ENCODE measurements at places on chromosomes 6 and 20. TPM values are rescaled to one million over a fixed set of nuclear protein-coding genes. Genes with fewer than 3 reads are reported as not detected.

ARMC12 gene
- total RNA-seq = 1.3 TPM

ARHGAP18 gene
- 12.8 TPM for total RNA-seq

ERVFRD-1 gene
- not detected for total RNA-seq

HLA-DRB1 gene
- total RNA-seq = not detected

DNA sequence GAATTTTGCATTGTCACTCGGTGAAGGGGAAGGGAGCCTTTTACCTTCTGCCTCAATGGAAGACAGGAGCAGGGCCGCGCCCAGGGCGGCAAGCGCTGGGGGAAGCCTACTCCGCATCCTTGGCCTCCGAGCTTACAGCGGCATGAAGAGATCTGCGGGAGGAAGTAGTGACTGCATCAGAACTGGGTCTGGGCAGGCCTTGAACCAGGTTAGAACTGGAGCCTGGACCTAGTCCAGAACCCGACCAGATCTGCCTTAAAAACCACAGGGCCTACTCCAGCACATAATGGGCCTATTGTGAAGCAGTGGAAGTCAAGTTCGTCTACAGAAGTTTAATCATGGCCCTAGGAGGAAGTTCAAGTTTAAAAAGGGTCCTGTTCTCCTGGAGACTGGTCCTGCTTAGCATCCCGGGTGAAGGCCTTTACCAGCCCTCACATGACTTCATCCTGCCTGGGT is 3.1 kb downstream of the COL12A1 start:
- peaks cover 59% of the 10 kb centered on the region for H3K4me1 ChIP-seq
- H3K27ac ChIP-seq = peak overlapping the region; percentile 98

DNA sequence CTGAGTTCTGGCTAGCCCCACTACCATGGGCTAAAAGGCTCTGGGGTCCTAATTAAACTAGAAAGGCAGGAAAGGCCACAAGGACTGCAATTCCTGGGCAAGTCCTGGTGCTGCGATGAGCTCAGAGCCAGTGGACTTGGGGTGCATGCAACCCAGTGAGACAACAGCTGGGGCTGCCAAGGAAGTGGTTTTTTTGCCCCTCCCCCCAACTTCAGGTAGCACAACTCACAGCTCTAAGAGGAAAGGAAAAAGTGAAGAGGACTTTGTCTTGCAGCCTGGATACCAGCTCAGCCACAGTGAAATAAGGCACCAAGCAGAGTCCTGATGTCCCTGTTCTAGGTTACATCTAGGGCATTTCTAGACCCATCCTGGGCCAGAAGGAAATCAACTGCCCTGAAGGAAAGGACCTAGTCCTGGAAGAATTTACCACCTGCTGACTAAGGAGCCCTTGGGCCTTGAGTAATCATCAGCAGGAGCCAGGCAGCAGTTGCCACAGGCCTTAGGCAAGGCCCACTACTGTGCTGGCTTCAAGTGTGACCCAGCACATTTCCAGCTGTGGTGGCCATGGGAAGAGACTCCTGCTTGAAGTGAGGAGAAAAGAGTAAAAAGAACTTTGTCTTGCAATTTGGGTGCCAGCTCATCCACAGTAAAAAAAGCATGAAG is 358.4 kb downstream of the BTBD3 start:
- no peaks in the 10 kb centered on the region for H3K36me3 ChIP-seq
- no peaks in the 10 kb centered on the region for H3K27me3 ChIP-seq
- no peak overlapping the region for H3K27ac ChIP-seq
- H3K4me1 ChIP-seq = no peaks in the 10 kb centered on the region

- H3K4me1 ChIP-seq = no peaks in the 10 kb centered on the region
- DNase-seq = no peak
- no peak overlapping the region for H3K4me3 ChIP-seq
- no peaks in the 10 kb centered on the region for H3K36me3 ChIP-seq
- H3K27ac ChIP-seq = no peak overlapping the region
- peaks cover 31% of the 10 kb centered on the region for H3K27me3 ChIP-seq
These were observed 13.5 kb upstream of the XRN2 start for GRCh38 chr20:21289651-21290050.

- peaks cover 6% of the 10 kb centered on the region for H3K36me3 ChIP-seq
- no peak for DNase-seq
- H3K4me1 ChIP-seq = peaks cover 25% of the 10 kb centered on the region
- H3K4me3 ChIP-seq = no peak overlapping the region
These were observed 7.9 kb downstream of the RNF24 start for GRCh38 chr20:4007383-4008025.

- H3K36me3 ChIP-seq = peaks cover 10% of the 10 kb centered on the region
- H3K4me3 ChIP-seq = no peak overlapping the region
- no peak for DNase-seq
These were observed 7.1 kb downstream of the TMEM74B start for GRCh38 chr20:1177680-1178079.

DNA sequence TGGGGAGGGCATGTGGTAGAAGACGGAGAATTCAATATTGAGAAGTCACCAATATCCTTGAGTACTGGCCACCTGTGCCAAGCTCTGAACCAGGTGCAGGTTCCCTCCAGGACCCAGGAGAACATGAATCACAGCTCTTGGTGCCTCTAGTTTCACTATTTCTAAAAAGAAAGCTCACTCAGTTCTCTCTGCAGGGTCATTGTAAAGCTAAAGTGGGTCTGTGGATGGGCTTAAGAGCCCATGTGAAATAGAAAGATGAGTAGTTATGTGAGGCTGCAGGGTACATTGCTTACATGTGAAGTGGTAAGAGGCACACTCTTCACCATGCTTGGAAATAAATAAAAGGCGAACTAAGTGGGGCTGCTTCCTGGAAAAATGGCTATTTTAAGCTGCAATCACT is 43.6 kb downstream of the ZNF831 start:
- H3K4me1 ChIP-seq = no peaks in the 10 kb centered on the region
- no peak overlapping the region for H3K27ac ChIP-seq
- no peak for DNase-seq
- H3K4me3 ChIP-seq = no peak overlapping the region

GRCh38 chr6:3999800-4000661 is 78.9 kb downstream of the FAM217A start:
- no peaks in the 10 kb centered on the region for H3K27me3 ChIP-seq
- DNase-seq = no peak
- peaks cover 20% of the 10 kb centered on the region for H3K4me1 ChIP-seq
- H3K27ac ChIP-seq = no peak overlapping the region
- H3K4me3 ChIP-seq = no peak overlapping the region

- H3K4me1 ChIP-seq = peaks cover 62% of the 10 kb centered on the region
- H3K36me3 ChIP-seq = peaks cover 3% of the 10 kb centered on the region
- H3K27me3 ChIP-seq = no peaks in the 10 kb centered on the region
- peak overlapping the region; percentile 89 for H3K4me3 ChIP-seq
These were observed 2.1 kb downstream of the PLCG1 start for GRCh38 chr20:41139227-41140093.

DNA sequence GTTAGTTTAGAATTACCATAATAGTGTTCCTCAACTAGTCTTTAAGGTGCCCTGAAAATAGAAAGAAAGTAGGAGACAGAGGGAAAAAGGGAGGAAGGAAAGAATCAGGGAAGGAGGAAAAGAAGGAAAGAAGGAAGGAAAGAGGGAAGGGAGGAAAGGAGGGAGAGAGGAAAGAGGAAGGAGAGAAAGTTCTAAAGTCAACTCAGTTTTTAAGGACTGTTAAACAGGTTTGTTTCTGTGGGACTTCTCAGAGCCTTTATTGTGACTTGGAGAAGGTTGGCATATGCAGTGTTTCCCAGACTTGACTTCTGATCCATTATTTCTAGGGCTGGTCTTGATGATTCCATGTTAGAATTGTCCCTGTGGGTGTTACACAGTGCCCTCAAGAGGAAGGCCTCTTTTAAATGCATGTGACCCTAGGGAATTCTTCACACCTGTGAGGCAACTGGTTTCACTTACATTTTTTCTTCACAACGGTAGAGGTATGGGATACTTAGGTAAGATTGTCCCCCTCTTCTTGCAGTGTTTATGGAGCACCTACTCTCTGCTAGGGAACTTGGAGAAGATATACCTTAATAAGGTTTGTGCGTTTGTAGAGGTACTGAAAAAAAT is 132.7 kb upstream of the GMDS start:
- peaks cover 12% of the 10 kb centered on the region for H3K4me1 ChIP-seq
- no peaks in the 10 kb centered on the region for H3K27me3 ChIP-seq
- no peak overlapping the region for H3K27ac ChIP-seq
- no peak for DNase-seq

DNA sequence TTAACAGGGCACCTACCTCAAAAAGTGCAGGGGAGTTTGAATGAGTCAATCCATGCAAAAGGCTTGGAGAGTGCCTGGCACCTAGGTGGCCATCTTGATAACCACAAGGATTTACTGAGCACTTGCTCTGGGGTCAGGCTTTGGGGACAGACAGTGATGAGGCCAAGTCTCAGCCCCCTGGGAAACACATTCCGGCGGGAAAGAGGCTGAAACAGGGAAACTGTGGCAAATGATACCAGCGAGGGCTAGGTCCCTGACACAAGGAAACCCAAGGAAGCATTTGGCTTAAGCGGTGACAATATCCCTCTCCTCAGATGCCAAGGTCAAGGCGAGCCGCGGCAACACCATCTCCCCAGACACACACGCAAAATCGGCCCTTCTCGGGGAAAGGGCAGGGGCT is 527 bp upstream of the DOK5 start:
- H3K27ac ChIP-seq = no peak overlapping the region
- peaks cover 30% of the 10 kb centered on the region for H3K27me3 ChIP-seq
- H3K36me3 ChIP-seq = no peaks in the 10 kb centered on the region
- peak overlapping the region; percentile 89 for H3K4me3 ChIP-seq
- peaks cover 21% of the 10 kb centered on the region for H3K4me1 ChIP-seq

DNA sequence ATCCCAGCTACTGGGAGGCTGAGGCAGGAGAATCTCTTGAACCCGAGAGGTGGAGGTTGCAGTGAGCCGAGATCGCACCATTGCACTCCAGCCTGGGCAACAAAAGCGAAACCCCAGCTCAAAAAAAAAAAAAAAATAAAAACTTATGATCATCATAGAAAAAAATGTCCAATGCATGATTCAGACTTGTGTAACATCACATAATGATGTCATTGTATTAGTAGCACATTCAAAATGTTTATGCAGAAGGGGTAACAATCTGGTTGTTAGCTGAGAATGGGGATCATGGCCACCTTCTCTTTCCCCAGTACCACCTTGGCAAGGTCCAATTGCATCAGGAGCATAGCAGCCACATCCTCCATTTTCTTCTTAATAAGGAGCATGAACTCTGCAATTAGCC is 137.6 kb upstream of the MARCKS start:
- H3K4me3 ChIP-seq = no peak overlapping the region
- H3K4me1 ChIP-seq = peaks cover 9% of the 10 kb centered on the region
- no peak for DNase-seq
- no peak overlapping the region for H3K27ac ChIP-seq
- no peaks in the 10 kb centered on the region for H3K27me3 ChIP-seq

GRCh38 chr20:57190536-57191264 is 75.7 kb downstream of the BMP7 start:
- H3K4me3 ChIP-seq = no peak overlapping the region
- no peaks in the 10 kb centered on the region for H3K4me1 ChIP-seq
- no peaks in the 10 kb centered on the region for H3K36me3 ChIP-seq
- no peak overlapping the region for H3K27ac ChIP-seq
- no peak for DNase-seq

GRCh38 chr6:109483735-109484057 is 677 bp upstream of the ZBTB24 start:
- H3K4me1 ChIP-seq = peaks cover 28% of the 10 kb centered on the region
- peak overlapping the region; percentile 62 for H3K4me3 ChIP-seq
- H3K27ac ChIP-seq = peak overlapping the region; percentile 5
- peaks cover 19% of the 10 kb centered on the region for H3K36me3 ChIP-seq
- DNase-seq = no peak

GRCh38 chr6:94956910-94957309 is 620.4 kb upstream of the MANEA start:
- H3K36me3 ChIP-seq = no peaks in the 10 kb centered on the region
- H3K4me1 ChIP-seq = no peaks in the 10 kb centered on the region
- H3K4me3 ChIP-seq = no peak overlapping the region
- no peak overlapping the region for H3K27ac ChIP-seq
- peaks cover 30% of the 10 kb centered on the region for H3K27me3 ChIP-seq
- DNase-seq = no peak

- no peak overlapping the region for H3K27ac ChIP-seq
- H3K4me1 ChIP-seq = peaks cover 38% of the 10 kb centered on the region
- no peaks in the 10 kb centered on the region for H3K27me3 ChIP-seq
- peak; percentile 25 for DNase-seq
- peak overlapping the region; percentile 93 for H3K4me3 ChIP-seq
These were observed 1.7 kb upstream of the DYNLT1 start for GRCh38 chr6:158646023-158646910.

Measured in osteocyte (in vitro differentiated cells).